ENCODE measurements at places on chromosomes 16 and 17. TPM values are rescaled to one million over a fixed set of nuclear protein-coding genes. Genes with fewer than 3 reads are reported as not detected.

AIPL1 gene
- under 0.01 TPM for total RNA-seq

MYH13 gene
- not detected for total RNA-seq

MMP25 gene
- 1.7 TPM for total RNA-seq

TLCD2 gene
- total RNA-seq, result under 0.01 TPM

CUEDC1 gene
- total RNA-seq, result 2.5 TPM

NOS2 gene
- total RNA-seq, result not detected

KRTAP17-1 gene
- total RNA-seq, result not detected

OTOP3 gene
- not detected for total RNA-seq
